Activated T-cell treated with anti-CD3 and anti-CD28 coated beads for 24 hours (primary cell): ENCODE measurements at places on chromosomes 5 and 9.

DNA sequence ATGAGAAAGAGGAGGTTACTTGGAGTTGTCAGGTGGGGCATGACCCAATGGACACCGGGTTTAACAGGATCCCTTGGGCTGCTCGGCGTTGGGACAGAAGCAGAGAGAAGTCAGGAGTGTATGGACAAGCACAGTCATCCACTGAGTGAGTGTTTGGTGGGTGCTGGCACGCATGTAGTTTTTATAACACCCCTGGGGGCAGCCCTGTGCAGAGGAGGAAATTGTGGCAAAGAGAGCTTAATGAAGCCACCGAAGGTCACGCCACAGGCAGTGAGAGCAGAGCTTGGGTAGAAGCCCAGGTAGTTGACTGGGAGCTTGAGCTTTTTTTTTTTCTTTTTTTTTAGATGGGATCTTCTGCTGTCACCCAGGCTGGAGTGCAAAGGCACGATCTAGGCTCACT is 43.2 kb upstream of the IER5L start:
- DNase-seq = no peak

DNA sequence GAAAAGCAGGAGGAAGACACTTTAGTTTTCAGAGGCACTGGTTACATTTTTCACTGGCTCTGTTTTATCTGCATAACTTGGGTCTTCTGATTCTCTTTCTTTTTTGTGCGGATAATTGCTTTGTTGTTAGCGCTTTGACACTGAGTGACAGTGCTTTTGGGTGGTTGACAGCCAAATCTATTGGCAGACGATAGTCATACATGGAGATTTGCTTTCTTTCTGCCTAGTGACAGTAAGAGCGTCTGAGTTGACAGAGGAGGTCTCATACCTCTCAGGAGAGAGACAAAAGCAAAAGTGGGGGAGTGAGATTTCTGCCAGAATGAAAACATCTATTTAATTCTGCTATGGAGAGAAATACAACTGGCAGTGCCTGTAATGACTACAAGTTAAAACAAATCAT is 2278.0 kb upstream of the WWC1 start:
- no peak for DNase-seq

DNA sequence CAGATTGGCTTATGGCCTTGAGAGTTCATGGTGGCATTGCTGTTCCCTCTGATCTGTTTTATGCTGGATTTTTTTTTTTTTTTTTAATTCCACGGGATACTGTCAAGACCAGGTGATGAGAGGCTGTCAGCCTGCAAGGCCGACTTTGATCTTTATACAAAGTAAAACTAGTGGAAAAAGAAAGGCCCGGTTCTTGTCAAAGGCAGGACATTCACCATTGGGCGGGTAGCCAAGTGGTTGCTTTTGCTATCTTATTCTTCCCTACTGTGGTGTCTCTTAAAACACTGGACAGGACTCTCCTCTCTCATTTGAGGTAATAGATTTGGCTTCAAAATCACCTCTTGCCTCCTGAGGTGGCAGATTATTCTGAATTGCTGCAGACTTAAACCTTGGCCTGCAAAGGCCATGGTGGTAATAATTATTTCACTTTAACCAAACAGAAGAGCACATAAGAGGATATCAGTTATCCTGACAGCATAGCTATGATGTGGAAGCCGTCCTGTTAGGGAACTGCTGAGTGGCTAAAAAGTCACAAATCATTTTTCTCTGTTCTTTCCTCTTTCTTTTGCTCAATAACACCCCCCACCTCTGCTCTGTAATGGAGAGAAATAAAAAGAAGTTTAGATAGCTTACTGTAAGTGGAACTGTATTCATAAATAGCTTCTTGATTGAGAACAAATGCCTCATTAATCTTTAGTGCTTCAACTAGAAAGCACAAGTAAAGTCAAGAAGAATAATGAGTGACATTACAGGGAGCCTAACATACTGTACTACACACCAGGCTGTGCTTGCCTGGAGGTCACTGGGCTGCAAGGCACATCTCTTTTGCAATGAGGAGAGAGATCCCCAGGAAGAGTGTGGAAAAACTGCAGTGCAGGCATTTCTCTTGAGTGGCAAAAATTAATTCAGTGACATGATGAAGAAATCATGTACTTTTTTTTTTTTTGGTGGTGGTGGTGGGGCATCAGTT is 275.6 kb downstream of the KDM4C start:
- no peak for DNase-seq

GRCh38 chr9:18467696-18468095 is 6.3 kb upstream of the ADAMTSL1 start:
- no peak for DNase-seq

DNA sequence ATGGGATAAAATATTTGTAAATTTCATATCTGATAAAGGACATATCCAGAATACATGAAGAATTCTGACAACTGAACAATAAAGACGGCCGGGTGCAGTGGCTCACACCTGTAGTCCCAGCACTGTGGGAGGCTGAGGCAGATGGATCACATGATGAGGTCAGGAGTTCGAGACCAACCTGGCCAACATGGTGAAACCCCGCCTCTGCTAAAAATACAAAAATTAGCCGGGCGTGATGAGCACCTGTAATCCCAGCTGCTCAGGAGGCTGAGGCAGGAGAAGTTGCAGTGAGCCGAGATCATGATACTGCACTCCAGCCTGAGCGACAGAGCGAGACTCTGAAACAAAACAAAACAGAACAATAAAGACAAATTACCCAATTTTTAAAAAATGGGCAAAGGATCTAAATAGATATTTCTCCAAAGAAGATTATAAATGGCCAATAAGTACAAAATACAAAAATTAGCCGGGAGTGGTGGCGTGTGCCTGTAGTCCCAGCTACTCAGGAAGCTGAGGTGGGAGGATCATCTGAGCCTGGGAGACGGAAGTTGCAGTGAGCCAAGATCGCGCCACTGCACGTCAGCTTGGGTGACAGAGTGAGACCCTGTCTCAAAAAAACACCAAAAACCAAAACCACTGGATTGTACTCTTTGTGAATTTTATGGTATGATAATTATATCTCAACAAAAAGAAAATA is 9.6 kb upstream of the NSD1 start:
- DNase-seq = no peak

GRCh38 chr5:108940506-108940905 is 192.8 kb downstream of the FER start:
- no peak for DNase-seq

DNA sequence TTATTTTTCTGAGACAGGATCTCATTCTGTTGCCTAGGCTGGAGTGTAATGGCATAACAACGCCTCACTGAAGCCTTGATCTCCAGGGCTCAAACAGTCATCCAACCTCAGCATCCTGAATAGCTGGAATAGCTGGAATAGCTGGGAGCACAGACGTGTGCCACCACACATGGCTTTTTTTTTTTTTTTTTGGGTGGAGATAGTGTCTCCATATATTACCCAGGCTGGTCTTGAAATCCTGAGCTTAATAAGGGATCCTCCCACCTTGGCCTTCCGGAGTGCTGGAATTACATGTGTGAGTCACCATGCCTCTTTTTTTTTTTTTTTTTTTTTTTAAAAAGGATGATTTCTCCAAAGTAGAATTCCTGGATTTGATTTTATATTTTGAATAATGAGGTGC is 60.7 kb downstream of the NSD1 start:
- DNase-seq = no peak

DNA sequence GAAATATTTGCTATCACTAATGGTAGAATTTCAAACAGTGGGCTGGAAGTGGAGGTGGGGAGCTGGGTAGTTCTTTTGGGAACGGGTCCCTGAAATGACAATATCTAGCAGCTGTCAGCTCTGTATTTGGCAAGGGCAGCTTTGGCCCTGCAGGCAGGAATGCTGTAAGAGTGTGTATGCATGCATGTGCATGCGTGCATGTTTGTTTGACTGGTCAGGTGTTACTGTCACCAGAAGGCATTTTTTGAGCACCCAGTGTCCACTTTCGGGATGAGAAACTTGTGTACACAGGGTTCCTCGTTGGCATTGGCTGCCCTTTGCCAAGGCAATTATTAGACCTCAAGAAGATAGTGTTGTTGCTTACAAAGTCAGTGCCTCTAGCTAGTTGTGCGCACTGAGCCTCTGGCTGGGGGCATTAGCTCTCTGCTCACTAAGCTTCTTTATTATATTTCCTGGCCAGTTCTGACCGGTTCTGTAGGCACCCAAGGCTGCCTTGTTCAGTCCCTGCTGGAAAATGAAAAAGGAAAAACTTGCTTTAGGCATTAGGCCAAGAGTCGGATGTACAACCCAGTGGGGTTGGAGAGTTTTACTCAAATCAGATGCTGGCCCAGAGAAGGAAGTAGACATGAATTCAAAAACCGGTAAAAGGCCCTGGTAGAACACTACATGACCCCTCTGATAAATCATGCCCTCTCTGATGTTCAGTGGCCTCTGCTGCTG is 2.0 kb downstream of the CYFIP2 start:
- DNase-seq = no peak

GRCh38 chr5:111756581-111757354 is at the start of gene NREP:
TSS of gene NREP (minus strand) at chr5:111757194. CDS start at chr5:111755772, 1,422 bp downstream.
- DNase-seq = no peak

- no peak for DNase-seq
Observed at GRCh38 chr5:134135091-134135655, 20.7 kb downstream of the TCF7 start.

GRCh38 chr9:130854092-130854491 is 19.0 kb downstream of the ABL1 start:
- DNase-seq = no peak

GRCh38 chr5:54165687-54166086 is 144.7 kb downstream of the ARL15 start:
- no peak for DNase-seq

- no peak for DNase-seq
Observed at GRCh38 chr5:138573949-138574670, 1.1 kb downstream of the HSPA9 start.

DNA sequence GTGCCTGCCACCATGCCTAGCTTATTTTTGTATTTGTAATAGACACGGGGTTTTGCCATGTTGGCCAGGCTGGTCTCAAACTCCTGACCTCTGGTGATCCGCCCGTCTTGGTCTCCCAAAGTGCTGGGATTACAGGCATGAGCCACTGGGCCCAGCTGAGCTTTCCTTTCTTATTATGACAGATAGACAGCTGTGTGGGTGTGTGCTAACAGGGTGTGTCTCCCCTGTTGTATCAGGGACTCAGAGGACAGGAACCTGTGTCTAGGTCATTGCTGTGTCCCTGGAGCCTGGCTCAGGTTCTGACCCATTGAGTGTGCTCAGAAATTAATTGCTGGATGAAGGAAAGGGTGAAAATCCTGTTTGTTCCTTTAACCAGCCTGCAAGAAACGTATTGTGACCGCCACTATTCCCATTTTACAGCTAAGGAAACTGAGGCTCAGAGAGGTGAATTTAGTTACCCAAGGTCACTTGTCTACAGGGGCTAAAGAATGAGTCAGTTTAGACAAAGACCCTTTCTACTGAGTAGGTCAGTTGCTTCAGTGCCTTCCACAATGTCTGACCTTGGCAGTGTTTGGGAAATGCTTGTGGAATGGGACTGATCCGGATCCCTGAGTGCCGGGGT is 16.8 kb downstream of the NCS1 start:
- no peak for DNase-seq

- DNase-seq = no peak
Observed at GRCh38 chr5:114387433-114387832, 25.6 kb downstream of the KCNN2 start.

GRCh38 chr5:165405340-165405739 is 1899.9 kb downstream of the MAT2B start:
- no peak for DNase-seq

GRCh38 chr5:65213921-65214525 is 267.7 kb downstream of the ADAMTS6 start:
- no peak for DNase-seq

- DNase-seq = no peak
Observed at GRCh38 chr5:18236386-18236785, 602.1 kb downstream of the TAF11L14 start.

DNA sequence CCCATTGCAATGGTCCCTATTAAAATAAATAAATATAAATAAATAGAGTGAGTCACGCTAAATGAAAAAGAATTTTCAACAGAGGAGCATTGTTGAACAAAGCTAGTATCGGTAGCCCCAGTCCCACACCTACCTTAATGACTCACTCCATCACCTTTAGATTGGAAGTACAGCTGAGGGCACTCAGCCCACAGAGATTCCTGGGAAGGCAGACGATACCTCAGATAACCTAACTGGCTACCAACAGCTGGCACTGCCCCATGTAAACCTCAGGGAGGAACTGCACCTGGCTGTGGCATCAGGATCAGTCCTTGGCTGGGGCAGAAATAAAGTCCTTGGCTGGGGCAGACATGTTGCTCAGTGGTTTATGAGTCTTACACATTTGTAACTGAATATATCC is 49.3 kb downstream of the SPRY4 start:
- no peak for DNase-seq

- DNase-seq = no peak
Observed at GRCh38 chr5:150641824-150642566, 1.5 kb downstream of the SYNPO start.

GRCh38 chr9:35952526-35953191 is 5.3 kb downstream of the OR2S2 start:
- DNase-seq = no peak

DNA sequence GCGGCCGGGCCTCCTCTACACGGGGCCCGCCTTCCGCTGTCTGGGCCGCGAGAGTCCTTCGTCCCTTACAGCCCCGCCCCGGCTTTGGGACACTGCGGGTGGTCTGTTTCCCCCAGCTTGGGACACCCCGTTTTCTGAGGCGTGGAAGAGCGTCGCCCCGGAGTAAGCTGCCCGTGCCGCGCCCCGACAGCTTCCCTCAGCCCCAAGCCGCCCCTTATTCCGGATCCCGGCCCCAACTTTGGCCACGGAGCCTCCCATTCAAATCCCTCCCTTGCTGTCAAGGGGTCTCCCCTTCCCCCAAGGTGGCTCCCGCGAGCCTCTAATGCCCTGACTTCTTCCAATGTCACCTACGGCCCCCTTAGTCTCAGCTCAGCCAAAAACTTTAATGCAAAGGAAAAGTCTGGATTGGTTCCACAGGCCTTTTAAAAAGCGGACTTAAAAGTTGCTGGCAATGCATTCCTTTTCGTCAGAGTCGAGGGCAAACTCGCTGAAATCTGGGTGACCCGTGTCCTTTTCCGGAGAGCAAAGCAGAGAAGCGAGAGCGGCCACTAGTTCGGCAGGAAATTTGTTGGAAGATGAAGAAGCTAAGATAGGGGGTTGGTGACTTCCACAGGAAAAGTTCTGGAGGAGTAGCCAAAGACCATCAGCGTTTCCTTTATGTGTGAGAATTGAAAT is 19.8 kb downstream of the EXOSC2 start:
- DNase-seq = no peak

DNA sequence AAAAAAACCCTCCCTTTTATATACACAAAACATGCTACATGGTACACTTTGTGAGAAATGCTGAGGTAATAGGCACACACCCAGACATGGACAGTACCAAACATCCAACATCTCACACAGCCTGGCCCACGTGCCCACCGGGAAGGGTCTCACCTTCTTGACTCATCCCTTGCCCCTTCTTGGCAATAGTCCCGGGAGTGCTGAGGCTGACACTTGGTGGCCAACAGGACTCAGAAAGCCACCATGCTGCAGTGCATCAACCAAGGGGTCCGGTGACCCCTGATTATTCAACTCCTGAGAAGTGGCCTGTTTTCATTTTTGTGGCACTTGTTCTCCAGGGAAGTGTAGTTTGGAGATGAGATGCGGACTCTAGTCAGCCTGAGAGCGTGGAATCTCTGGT is 35.0 kb downstream of the ANGPTL2 start:
- no peak for DNase-seq

- DNase-seq = no peak
Observed at GRCh38 chr5:159206818-159207217, 2.5 kb downstream of the RNF145 start.
